ENCODE measurements at places on chromosomes 7 and 10. TPM values are rescaled to one million over a fixed set of nuclear protein-coding genes. Genes with fewer than 3 reads are reported as not detected.
A peak's percentile ranks its signal among the peaks of the same experiment; 100 is the strongest.

GRCh38 chr10:51950996-51951555 lies 251.7 kb upstream of the CSTF2T start:
- no peak for DNase-seq
- no peak overlapping the region for H3K4me3 ChIP-seq
- no peaks in the 10 kb centered on the region for H3K27me3 ChIP-seq
- no peaks in the 10 kb centered on the region for H3K36me3 ChIP-seq

VWDE gene
- total RNA-seq: 0.68 TPM

DNA sequence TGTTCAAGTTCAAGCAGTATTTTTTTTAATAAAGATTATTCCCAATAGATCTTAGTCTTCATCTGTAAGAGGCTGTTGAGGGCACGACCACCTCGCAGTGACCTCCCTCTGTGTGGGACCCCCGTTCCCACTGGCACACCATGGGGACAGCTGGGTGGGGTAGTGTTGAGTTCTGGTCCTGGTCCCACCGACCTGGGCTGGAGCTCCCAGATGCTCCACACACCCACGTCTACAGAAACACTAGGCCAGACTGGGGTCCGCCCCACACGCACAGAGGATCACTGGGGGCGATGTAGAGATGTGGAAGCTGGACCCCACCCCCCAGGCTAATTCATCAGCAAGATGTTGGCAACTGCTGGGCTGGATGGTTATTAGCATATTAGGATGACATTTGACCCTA lies 623.6 kb downstream of the PTPRN2 start:
- H3K36me3 ChIP-seq: no peaks in the 10 kb centered on the region
- no peak overlapping the region for H3K27ac ChIP-seq
- no peak for DNase-seq
- no peaks in the 10 kb centered on the region for H3K4me1 ChIP-seq
- no peaks in the 10 kb centered on the region for H3K27me3 ChIP-seq

DNA sequence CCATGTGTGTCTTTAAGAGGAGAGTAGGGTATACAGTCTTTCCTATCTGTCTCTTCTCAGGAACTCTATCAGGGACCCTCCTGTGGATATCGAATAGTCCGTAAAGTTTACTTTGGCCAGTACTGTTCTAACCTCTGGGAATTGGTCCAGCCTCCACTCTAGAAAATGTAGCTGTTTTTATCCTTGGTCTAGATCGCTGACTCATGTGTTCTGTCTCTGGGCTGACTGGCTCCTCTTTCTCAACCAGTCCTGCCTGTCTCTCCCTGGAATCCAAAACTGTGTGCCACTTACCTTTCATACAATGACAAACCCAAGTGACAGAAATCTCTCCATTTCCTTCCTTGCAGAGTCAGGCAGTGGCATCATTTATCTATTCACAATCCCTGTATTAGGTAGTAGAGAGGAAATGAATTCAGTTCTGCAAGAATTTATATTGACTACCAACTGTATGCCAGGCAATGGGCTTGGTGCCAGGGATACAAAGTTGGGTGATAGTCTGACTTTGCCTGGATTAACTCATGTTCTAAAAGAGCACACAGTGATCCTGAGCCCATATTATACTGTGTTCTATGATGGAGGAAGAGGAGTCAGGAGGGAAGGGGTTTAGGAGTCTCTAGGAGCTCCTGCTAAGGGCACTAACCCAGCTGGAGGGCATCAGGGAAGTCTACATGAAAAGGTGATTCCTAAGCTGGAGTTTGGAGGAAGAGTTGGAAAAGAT lies 232.7 kb downstream of the LRMDA start:
- DNase-seq: no peak
- no peaks in the 10 kb centered on the region for H3K36me3 ChIP-seq
- H3K4me1 ChIP-seq: peaks cover 32% of the 10 kb centered on the region
- no peaks in the 10 kb centered on the region for H3K27me3 ChIP-seq

- H3K4me3 ChIP-seq: no peak overlapping the region
- H3K36me3 ChIP-seq: no peaks in the 10 kb centered on the region
- H3K4me1 ChIP-seq: peaks cover 31% of the 10 kb centered on the region
- no peak overlapping the region for H3K27ac ChIP-seq
- DNase-seq: no peak
Observed at GRCh38 chr10:35351021-35351420, 14.7 kb downstream of the CCNY start.

MEOX2 gene
- total RNA-seq: 21.8 TPM

GRCh38 chr10:101380353-101381017 lies 26.5 kb downstream of the BTRC start:
- DNase-seq: no peak
- H3K27me3 ChIP-seq: no peaks in the 10 kb centered on the region
- H3K4me1 ChIP-seq: no peaks in the 10 kb centered on the region
- H3K27ac ChIP-seq: no peak overlapping the region
- H3K36me3 ChIP-seq: no peaks in the 10 kb centered on the region

DNA sequence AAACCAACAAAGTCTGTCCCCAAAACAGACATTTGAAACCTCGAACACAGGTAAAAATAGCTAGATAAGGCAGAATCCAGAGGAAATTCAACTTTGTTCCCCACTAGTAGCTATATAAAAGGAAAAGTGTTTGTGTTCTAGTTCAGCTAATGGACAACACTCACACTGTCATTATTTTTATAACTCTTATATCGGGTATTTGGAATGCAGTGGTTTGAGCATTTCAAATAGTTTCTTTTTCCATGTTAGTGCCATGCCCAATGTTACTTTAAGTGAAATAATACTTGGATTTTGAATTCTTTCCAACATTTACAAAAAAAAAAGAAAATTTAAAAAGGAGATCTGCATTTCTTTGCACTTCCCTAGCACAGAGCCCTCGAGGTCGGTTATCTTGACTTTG lies 213.6 kb downstream of the DOCK4 start:
- H3K4me1 ChIP-seq: no peaks in the 10 kb centered on the region
- H3K27me3 ChIP-seq: no peaks in the 10 kb centered on the region

DNA sequence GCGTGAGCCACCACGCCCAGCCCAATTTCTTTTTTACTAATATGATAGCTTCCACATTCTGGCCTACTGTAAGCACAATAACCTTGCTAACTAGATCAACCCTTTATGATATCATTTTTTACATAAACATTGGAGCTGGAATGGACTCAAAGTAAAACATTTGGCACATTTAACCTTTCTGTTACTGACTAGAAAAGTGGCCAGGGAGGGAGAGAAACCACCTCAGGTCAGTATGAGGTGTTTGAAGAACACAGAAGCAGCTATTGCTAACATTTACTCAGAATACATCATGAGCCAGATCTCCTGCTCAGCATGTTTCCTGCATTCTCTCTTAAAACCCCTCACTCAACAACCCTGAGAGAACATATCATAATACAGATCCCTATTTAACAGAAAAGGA lies 27.3 kb downstream of the SGMS1 start:
- no peak overlapping the region for H3K27ac ChIP-seq
- no peak overlapping the region for H3K4me3 ChIP-seq
- DNase-seq: no peak
- no peaks in the 10 kb centered on the region for H3K36me3 ChIP-seq
- no peaks in the 10 kb centered on the region for H3K27me3 ChIP-seq

GGCT gene
- 38.1 TPM for total RNA-seq

CYP3A7 gene
- total RNA-seq: 0.71 TPM

- H3K4me3 ChIP-seq: no peak overlapping the region
- H3K36me3 ChIP-seq: no peaks in the 10 kb centered on the region
- H3K4me1 ChIP-seq: no peaks in the 10 kb centered on the region
- no peaks in the 10 kb centered on the region for H3K27me3 ChIP-seq
- no peak for DNase-seq
Observed at GRCh38 chr7:94030634-94031033, 26.5 kb upstream of the BET1 start.

OPALIN gene
- total RNA-seq: not detected

DNA sequence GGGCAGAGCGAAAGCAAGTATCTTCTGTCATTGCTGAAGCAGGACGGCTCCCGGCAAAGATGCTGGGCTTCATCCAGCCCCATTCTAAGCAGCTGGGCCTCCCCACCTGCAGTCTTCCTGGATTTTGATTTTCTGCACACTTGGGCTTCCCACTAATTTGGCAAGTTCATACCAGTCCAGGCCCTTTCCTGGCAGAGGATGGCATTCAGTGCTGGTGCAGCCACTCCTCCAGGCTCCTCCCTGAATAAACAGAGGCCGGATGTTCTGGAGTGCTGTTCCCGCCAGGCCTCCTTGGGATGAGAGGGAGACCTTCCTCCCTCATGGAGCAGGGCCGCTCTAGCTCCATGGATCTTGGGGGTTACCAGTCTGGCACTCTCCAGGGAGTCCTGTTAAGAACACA lies 3.4 kb downstream of the BAG3 start:
- no peaks in the 10 kb centered on the region for H3K27me3 ChIP-seq
- peak; percentile 23 for DNase-seq
- H3K36me3 ChIP-seq: no peaks in the 10 kb centered on the region
- H3K27ac ChIP-seq: peak overlapping the region; percentile 97

DNA sequence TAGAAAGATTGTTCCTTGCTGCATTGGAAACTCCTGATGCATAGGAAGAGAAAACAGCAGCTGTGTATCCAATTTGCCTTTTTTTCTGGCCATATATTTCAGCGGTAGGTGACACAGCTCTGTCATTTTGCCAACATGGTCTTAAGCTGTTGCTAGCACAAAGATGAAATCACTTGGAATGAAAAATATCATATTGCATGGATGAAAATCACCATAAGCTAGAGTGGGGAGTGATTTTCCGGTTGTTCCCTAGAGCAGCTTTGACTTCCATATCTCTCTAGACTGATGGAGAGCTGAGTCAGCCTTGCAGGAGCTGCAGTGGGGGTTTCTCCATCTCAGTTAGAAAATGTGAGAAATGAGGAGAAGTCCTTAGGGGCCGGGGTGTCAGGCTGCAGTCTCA lies 38.3 kb upstream of the BTBD16 start:
- H3K4me1 ChIP-seq: peaks cover 5% of the 10 kb centered on the region
- H3K27ac ChIP-seq: no peak overlapping the region
- DNase-seq: peak; percentile 88
- H3K4me3 ChIP-seq: no peak overlapping the region
- H3K27me3 ChIP-seq: no peaks in the 10 kb centered on the region

DNA sequence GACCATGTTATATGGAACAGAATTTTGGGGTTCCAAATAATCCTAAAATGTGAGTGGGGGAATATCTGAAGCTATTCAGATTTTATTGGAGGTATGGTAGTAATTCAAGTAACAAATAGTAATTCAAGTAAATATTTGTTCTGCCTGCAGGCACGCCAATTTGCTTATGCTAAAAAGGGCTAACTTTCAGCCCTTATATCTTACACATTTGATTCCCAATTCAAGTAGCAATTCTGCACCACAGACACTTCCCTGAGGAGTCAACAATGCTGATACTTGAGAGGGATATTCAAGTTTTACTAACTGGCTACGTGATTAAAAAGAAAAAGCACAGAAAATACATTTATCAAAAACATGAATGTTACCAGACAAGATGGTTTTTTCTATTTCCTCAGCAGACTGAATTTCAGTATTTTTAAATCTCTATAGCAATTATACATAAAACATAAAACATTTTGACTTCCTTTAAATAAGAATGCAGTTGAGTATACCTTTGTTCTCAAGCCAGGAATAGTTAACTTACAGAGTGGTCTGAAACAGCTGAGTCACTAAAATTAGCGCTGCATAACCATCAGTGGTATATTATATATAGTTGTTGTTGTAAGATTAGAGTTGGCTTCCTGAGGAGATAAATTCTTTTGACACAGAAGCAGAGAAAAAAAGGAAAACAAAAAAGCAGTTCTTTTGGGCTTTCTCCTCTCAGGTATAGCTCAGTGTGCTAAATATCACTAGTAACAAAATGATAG lies 33.9 kb downstream of the MTPN start:
- no peaks in the 10 kb centered on the region for H3K4me1 ChIP-seq
- H3K4me3 ChIP-seq: no peak overlapping the region
- no peaks in the 10 kb centered on the region for H3K27me3 ChIP-seq
- H3K36me3 ChIP-seq: peaks cover 3% of the 10 kb centered on the region
- H3K27ac ChIP-seq: no peak overlapping the region
- no peak for DNase-seq

ELOVL3 gene
- total RNA-seq: 0.54 TPM

DNA sequence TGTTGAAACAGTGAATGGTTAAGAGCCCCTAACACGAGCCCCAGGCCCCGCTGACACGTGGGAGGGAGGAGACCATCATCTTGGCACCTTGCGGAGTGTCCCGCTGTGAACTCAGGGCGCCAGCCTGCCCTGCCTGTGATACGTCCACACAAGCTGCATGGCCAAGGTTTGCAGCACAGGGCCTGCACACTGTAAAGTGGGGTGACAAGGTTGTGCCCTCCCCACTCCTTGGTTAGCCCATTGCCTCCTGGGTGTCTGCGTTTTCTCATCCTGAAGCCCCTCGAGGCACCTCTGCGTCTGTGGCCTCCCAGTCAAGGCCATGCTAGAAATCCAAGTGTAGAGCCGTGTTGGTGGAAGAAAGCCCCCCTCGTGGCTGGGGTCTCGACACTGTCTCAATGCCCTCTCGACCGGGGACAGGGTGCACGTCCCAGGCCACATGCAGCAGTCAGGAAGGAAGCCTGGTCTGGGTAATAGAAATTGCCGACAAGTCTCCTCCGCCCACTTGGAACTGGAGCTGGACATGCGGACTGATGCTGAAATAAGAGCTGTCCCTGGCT lies 192.1 kb downstream of the DNAJB6 start:
- no peaks in the 10 kb centered on the region for H3K36me3 ChIP-seq
- no peak overlapping the region for H3K4me3 ChIP-seq
- H3K27me3 ChIP-seq: peaks cover 2% of the 10 kb centered on the region
- no peak for DNase-seq

DNA sequence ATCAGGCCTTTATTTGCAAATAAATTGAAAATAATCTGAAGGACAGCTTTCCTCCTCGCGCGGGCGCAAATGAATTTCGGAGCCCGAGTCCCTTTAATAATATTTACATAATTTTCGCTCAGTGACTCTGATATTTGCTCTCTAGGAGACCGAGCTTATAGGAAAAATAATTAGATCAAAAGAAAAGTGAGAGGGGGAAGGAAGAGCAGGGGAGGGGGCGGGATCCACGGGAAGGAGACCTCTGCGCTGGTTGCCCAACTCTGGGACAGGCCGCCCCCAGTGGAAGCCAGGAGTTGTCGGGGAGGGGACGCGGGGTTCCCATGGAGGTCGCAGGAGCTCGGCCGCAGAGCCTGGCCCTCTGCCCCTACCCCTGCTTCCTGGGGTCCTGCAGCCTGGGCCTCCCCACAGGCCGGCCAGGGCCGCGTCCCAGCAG lies 5.8 kb downstream of the UNCX start:
- H3K27ac ChIP-seq: no peak overlapping the region
- no peak overlapping the region for H3K4me3 ChIP-seq
- H3K27me3 ChIP-seq: peaks cover 42% of the 10 kb centered on the region
- H3K36me3 ChIP-seq: no peaks in the 10 kb centered on the region
- H3K4me1 ChIP-seq: peaks cover 12% of the 10 kb centered on the region

DNA sequence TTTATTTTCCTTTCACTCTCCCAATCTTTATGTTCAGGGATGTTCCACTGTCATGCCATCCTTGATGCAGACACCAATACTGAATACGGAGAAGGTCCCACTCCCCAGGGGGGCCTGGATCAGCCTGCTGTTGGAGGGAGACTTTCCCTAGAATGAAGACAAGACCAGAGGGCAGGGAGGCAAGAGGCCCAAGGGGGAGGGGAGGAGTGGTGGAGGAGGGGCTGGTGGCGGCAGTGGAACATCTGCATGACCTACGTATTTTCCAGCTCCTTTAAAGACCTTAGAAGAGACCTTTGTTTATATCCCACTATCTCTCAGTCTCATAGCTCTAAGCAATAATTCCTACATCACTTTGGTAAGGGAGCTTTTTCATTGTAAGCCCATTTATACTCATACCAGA lies 183.0 kb downstream of the HECW1 start:
- no peaks in the 10 kb centered on the region for H3K36me3 ChIP-seq
- no peaks in the 10 kb centered on the region for H3K4me1 ChIP-seq
- no peaks in the 10 kb centered on the region for H3K27me3 ChIP-seq
- no peak for DNase-seq
- H3K4me3 ChIP-seq: no peak overlapping the region

GRCh38 chr10:112227331-112227987 lies 43.9 kb upstream of the GPAM start:
- H3K27me3 ChIP-seq: no peaks in the 10 kb centered on the region
- H3K27ac ChIP-seq: no peak overlapping the region
- no peak overlapping the region for H3K4me3 ChIP-seq
- no peaks in the 10 kb centered on the region for H3K4me1 ChIP-seq
- H3K36me3 ChIP-seq: no peaks in the 10 kb centered on the region

FKBP9 gene
- 118 TPM for total RNA-seq
